ENCODE measurements at places on chromosomes 7 and 10.

DNA sequence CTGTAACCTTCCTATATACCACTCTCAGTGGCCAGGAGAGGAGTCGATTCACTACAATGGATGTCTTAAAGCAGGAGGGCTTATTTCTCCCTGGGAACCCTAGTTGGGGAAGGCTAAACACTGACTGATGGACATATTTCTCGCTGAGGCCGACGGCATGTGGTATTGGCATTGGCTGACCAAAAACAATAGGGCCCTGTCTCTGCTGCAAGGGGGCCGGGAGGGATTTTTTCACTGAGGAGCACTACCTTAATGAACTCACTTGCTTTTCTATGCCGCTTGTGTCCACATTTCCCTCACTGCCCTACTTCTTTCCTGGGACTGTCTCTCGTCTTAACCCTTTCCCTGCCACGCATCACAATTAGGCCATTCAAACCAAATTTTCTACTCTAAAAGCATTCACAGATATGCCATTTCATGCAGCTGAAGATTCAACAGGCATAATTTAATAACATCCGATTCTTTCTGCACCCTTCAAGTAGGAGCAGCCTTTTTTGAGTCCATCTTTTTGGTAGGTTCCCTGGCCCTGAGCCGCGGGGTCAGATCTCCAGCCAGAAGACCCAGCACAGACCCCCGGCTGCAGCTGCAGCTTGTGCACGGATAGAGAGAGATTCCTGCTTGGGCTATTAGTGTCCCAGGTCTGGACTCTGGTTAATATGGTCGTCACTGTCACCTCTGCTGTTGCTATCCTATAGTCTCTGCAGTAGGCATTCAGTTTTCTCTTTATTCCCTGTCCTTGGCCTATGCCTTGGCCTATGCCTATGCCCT is 118.7 kb downstream of the HIPK2 start:
- DNase-seq, result no peak

- no peak for DNase-seq
Observed at GRCh38 chr10:77252380-77253146, 385.0 kb downstream of the KCNMA1 start.

DNA sequence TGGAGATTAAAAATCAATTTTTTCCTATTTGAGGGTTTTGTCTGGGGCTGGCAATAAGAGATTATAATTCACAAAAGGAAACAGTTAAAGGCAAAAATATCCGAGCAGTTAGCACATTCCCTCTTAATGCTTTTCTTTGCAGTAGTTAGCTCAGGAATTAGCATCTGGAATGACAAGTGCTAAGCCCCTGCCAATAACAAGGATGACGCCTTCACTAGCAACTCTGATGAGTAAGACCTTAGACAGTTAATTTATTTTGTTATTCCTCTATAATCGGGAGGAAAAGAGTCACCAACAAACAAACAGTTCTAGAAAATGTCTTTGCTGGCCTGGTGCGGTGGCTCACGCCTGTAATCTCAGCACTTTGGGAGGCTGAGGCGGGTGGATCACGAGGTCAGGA is 151.3 kb downstream of the TRIL start:
- DNase-seq, result no peak

DNA sequence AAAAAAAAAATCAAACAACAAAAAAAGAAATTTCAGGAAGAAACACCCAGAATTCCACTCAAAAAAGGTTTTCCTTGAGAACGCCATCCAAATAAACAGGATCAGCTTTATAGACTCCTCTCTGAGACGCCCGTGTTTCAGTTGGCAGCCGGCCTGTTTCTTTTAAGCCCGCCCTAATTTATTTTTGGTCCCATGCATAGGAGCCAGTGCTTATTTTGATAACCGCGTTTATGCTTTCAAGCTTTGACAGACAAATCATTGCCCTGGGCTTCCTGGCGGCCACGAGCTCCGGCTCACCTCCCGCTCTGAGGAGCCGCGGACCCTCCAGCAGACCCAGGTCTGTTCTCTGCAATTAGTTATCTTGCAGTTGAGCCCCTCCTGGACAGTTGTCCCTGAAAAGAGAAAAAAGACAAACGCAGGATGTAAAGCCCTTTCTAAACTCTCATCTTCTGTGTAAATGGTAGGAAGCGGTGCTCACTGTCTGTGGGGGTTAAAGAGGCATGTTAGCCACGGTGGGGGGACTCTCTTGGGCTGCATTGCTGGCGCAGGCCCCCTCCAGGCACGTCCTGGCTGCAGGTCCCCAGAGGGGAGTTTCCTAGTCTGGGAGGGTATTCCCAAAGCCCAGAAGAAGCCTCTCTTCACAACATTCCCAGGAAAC is 22.2 kb upstream of the UNCX start:
- DNase-seq, result no peak

DNA sequence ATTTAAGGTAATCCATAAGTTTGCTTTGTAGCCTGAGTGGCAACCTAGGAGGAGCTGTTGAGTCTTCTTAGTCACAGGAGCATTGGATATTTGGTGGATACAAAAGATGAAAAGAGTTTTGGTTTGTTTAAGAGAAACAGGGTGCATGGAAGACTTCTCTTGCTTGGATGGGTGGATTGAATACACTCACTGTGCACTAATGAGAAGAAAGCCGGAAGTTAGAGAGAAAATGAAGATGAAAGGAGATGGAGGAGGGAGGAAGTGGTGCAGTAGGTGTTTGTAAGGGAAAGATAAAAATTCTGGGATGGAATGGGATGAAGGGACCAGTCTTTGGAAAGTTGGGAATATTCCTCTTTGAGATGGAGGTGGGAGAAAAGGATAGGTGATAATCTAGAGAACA is 7.7 kb downstream of the MDFIC start:
- no peak for DNase-seq

GRCh38 chr10:28612877-28613276 is 64.4 kb upstream of the BAMBI start:
- DNase-seq, result no peak

DNA sequence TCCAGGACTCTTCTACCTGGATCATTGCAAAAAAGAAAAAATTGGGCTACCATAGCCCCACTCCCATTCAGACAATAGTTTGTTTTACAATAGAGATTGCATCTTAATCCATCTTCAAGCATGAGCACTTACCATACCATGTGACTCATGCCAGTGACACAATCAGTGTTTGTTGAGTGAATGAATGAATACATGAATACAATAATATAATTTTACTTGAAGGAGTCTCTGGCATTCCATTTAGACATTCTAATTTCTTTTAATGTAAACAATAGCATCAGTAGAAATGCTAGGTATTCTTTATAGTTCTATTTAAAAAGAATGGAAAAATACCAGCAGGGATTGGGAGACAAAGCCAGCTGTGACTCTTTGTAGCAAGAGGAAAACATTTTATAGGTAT is 141.6 kb upstream of the AKR1E2 start:
- DNase-seq, result no peak

GRCh38 chr10:92387289-92387940 is 96.4 kb downstream of the MARCHF5 start:
- no peak for DNase-seq

DNA sequence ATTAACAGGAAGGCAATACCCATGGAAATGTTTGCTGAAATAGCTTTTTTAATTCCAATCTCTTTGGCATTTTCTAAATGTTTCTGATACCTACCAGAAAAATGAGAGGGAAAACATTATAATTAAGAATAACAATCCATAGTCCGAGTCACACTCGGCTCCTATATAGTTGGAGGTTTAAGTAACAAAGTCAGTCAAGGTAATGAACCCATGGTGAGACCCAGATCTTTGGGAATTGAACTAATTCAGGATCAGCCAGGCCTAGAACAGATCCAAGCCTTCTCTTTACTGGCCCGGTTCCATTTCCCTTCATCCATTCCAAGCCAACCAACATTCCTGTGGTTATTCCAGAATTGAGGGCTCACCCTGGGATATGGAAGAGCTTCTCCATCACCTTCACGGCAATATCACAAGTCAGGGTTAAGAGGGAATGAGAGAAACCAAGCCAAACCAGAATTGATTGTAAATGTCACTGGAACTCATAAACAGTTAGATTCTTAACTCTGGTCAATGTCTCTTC is 28.3 kb downstream of the ABCB4 start:
- no peak for DNase-seq

GRCh38 chr7:92681633-92682032 is 91.4 kb upstream of the FAM133B start:
- no peak for DNase-seq

DNA sequence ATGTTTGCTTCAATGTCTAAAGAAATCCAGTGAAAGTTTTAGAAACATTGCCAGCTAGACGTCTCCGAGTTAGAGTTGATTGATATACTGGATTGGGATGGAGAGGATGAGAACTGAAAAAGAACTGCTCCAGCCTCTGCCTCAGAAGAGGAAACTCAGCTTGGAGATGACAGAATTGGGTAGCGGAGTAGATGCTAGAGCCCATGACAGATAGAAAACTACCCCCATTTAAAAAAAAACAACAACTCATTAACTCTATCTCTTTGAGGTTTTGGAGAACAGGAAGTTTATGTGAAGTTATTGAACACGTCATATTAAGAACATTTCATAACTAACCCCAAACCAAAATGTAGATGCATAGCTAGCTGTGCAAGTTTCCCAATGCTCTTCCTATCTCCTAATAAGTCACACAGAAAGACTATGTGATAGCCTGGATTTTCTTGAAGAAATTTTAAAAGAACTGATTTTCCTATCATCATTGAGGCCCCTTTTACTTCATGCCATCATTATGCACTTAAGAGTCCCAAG is 28.3 kb upstream of the AFAP1L2 start:
- no peak for DNase-seq

DNA sequence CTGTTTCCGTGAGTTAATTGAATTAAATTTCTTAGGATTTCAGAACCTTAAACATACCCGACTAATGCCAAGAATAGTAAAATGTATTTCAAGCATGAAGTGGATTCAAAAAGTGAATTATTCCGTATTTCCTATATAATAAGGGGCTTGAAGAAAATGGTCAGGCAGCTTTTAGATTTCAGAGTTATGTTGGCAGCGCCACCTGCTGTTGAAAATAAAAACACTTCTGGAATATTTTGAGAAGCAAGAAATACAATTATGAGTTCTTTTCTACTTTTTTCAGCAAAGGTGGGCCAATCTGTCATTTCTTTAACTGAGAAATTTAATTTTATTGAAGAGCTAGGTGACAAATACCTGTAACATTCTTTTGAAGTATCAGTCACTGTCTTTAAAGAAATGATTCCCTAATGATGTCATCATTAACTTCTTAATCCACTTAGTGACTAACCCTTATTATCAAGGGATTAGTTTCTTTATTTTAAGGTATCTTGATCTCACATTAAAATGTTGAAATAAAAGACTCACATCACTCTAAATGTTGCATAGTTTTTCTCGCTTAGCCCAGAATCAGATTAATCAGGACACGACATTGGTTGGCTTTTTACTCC is 36.6 kb upstream of the AGR3 start:
- no peak for DNase-seq

DNA sequence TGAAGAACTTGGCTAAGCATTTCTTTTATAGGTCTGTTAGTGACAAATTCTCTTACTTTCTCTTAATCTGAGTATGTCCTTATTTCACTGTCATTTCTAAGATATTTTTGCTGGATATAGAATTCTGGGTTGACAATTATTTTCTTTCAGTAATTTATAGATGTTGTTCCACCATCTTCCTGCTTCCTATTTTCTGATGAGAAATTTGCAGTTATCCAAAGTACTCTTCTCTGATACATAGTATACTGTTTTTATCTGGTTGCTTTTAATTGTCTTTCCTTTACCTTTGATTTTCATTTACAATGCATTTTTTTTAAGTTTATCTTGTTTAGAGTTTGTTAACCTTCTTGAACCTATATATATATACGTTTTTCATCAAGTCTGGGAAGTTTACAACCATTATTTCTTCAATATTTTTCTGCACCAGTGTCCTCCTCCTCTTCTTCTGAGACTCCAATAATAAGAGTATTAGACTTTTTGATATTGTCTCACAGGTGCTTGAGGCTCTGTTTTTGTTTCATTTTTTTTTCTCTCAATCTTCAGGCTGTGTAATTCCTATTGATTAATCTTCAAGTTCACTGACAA is 101.6 kb upstream of the INSIG1 start:
- DNase-seq, result no peak

DNA sequence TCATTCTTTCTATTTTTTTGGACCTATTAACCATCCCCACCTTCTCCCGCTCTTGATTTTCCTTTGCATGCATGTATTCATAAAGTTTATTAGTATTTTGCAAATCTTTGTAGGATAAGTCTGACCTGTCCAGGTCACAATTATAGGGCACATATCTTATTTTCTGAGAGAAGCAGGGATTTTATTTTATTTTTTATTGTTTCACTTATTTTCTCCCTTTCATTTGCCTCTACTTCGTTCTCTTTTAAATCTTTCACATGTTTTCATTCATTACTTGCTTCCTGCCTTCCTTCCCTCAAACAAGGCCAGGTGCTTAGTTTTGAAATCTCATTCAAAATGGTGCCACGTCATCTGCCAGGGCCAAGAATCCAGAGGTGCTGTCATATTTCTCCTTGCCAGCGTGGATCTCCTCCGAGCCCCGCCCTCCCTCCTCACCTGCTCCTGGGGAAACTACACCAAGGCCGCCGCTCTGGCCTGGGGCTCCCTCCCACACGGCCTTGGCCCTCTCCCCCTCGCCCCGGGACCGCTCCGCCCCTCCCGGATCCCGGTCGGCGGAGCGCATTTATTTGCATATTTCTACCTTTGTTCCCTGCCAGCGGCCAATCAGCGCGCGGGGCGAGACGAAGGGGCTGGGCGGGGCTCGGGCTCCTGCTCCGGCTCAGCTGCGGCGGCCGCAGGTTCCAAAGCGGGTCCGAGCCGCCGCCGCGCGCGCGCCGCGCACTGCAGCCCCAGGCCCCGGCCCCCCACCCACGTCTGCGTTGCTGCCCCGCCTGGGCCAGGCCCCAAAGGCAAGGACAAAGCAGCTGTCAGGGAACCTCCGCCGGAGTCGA is at the start of gene TSPAN13:
Gene TSPAN13, plus strand, starts transcription at position 654 of the 830 bp plus-strand sequence. CDS start 213 bp downstream, outside the sequence.
- peak; percentile 29 for DNase-seq

- DNase-seq, result no peak
Observed at GRCh38 chr10:44437840-44438511, 53.1 kb upstream of the CXCL12 start.

- no peak for DNase-seq
Observed at GRCh38 chr10:44947371-44948152, 12.0 kb upstream of the RASSF4 start.

GRCh38 chr10:114057855-114058254 is 14.2 kb downstream of the ADRB1 start:
- DNase-seq, result no peak

GRCh38 chr7:2379821-2380450 is 23.5 kb upstream of the CHST12 start:
- DNase-seq, result no peak

- no peak for DNase-seq
Observed at GRCh38 chr10:22049635-22050034, 46.1 kb upstream of the DNAJC1 start.

DNA sequence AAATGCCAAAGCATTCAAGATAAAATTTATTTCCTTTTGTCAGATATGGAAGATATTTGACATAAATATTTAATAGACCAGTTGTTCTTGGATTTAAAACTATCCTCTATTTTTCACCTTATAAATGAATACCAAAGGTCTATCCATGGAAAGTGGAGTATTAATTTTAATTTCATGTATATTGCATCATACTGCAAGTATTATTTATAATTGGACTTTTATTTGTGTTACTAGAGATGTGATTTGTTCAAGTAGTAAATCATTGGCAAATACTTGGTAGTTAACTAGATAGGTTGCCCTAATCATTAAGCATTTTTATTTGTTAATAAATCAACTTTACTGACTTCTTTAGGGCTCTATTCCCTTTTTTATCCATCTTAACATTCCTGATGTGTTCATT is 98.1 kb downstream of the CDC14C start:
- DNase-seq, result no peak

Data from stimulated activated CD4-positive, alpha-beta T cell treated with anti-CD3 and anti-CD28 coated beads, Interleukin-15, amount 100 ng/mL, for 1 hour (primary cell).